A549 (cell line): ENCODE measurements at places on chromosomes 4 and X. TPM values are rescaled to one million over a fixed set of nuclear protein-coding genes. Genes with fewer than 3 reads are reported as not detected.

GRCh38 chr4:42360256-42360669, 37.0 kb upstream of the SHISA3 start:
- DNase-seq: no peak

GRCh38 chrX:148443216-148443615, 57.2 kb upstream of the AFF2 start:
- DNase-seq: no peak

DNA sequence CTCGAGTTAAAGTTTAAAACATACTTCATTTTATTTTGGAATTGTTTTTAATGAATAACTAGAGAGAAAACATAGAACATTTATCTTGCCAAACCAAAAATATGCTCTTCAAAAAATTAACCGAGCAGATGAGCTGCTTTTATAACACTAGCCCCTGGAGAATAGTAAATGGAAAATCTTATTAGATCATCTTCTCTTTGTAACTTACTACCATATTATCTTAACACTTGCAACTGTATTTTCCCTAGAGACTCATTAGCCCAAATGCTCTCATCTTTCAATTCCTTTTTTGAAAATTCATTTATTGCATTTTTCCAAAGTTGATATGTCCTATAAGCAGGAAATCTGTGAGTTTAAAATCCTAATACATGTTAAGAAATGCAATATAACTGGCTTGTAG, 143.3 kb downstream of the CAMK2D start:
- DNase-seq: no peak

GRCh38 chr4:27791640-27792039, 931.0 kb downstream of the STIM2 start:
- no peak for DNase-seq

- DNase-seq: no peak
Measured at GRCh38 chrX:115257711-115258110, 23.8 kb upstream of the LRCH2 start.

- DNase-seq: peak; percentile 21
Measured at GRCh38 chrX:119757979-119758730, at the start of gene SOWAHD. Gene SOWAHD, plus strand, starts transcription at chrX:119758588. Its CDS starts 80 bp downstream, at chrX:119758668.

GRCh38 chr4:38785901-38786402, 3.2 kb upstream of the TLR10 start:
- no peak for DNase-seq

- DNase-seq: no peak
Measured at GRCh38 chr4:16594128-16594527, 304.3 kb downstream of the LDB2 start.

- DNase-seq: no peak
Measured at GRCh38 chr4:184950117-184950830, 68.0 kb upstream of the HELT start.

GRCh38 chr4:45036677-45037076, 310.3 kb upstream of the GNPDA2 start:
- DNase-seq: no peak

DNA sequence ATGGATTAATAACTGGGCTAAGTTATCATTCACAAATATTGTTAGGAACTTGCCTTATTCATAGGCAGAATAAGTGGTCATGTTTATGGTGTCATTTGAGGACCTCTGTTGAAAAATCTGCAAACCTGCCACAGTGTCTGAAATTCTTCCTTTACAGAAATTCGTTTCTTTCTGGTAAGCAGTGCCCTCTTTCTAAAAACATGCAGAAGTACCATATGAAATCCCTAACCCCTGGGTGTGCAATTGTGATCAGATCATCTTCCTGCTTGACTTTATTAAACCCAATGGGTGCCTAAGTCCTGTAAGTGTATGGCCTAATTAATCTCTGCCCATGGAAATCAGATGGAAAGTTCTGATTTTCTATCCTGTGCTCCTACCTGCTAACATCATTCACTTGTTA, 4.4 kb upstream of the HTATSF1 start:
- peak; percentile 5 for DNase-seq

- DNase-seq: peak; percentile 7
Measured at GRCh38 chr4:30537456-30537855, 182.7 kb upstream of the PCDH7 start.

The MFAP3L gene
- 5.1 to 7.5 TPM (median 6.9 TPM) in 3 replicates for polyA plus RNA-seq

The MTTP gene
- 0.03 TPM in 1 of 3 replicates, not detected in the others for polyA plus RNA-seq

The PPM1K gene
- polyA plus RNA-seq: 0.76 to 0.90 TPM (median 0.85 TPM) in 3 replicates

The NOCT gene
- 5.3 to 7.5 TPM (median 6.0 TPM) in 3 replicates for polyA plus RNA-seq

The HTR2C gene
- polyA plus RNA-seq: not detected in 3 replicates
